CD4-positive, alpha-beta memory T cell (primary cell): ENCODE measurements at places on chromosomes 3 and 15. TPM values are rescaled to one million over a fixed set of nuclear protein-coding genes. Genes with fewer than 3 reads are reported as not detected.

The RTP3 gene
- polyA plus RNA-seq = not detected

The NIT2 gene
- 36.0 TPM for polyA plus RNA-seq

The CRELD1 gene
- polyA plus RNA-seq = 28.2 TPM

The ERC2 gene
- polyA plus RNA-seq = not detected

DNA sequence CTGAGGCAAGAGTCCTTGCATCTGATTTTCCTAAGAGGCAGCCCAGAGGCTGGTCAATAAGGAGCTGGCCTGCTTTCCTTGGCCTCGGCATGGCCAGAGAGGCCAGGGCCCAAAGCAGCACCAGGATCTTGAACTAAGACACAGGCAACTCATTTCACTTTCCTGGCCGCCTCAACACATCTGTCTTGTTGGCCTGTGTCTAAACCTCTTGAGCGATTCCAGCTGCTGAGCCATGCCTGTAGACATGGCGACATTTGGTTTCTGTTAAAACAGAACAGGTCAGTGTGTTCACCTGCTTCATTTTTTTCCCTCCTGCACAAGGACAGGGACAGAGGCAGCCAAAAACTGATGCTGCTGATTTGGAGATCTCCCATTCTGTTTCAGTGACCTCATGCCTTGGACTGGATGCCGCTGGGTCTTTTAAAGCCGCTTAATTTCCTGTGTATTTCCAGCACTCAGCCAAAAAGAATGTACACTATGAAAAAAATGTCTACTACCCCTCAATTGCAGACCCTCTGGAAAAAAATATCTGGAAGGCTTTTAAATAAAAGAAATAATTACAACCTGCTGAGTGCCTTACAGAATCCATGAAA, 266.6 kb upstream of the ICE2 start:
- no peaks in the 10 kb centered on the region for H3K36me3 ChIP-seq
- no peaks in the 10 kb centered on the region for H3K27me3 ChIP-seq
- H3K4me1 ChIP-seq = peaks cover 11% of the 10 kb centered on the region
- no peak overlapping the region for H3K27ac ChIP-seq

DNA sequence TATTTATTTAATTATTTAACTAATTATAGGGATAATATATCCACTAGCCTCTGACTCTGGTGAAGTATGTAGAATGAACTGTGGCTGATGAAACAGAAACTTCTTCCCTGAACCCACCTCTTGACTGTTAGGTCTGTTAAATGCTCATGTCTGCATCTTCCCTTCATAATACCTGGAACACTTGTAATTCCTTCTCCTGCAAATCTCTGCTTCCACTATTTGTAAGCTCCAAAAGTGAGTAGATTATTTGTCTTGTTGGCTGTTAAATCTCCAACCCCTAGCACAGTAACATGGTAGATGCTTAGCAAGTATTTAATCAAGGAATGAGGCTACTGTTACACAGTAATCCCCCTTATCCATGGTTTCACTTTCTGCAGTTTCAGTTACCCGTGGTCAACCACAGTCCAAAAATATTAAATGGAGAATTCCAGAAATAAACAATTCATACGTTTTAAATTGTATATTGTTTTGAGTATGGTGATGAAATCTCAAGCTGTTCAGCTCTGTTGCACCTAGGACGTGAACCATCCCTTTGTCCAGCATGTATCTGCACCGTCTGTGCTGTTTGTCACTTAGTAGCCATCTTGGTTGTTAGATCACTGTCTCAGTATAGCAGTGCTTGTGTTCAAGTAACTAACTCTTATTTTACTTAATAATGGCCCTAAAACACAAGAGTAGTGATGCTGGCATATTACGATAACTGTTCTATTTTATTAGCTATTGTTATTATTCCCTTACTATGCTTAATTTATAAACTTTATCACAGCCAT, 5.7 kb downstream of the TTBK2 start:
- H3K27me3 ChIP-seq = no peaks in the 10 kb centered on the region
- no peak overlapping the region for H3K27ac ChIP-seq
- H3K4me3 ChIP-seq = no peak overlapping the region
- H3K36me3 ChIP-seq = no peaks in the 10 kb centered on the region
- H3K4me1 ChIP-seq = peaks cover 30% of the 10 kb centered on the region
- DNase-seq = no peak

- no peak for DNase-seq
- no peaks in the 10 kb centered on the region for H3K4me1 ChIP-seq
- H3K36me3 ChIP-seq = no peaks in the 10 kb centered on the region
- H3K4me3 ChIP-seq = no peak overlapping the region
Measured at GRCh38 chr15:59340325-59340724, 32.3 kb downstream of the MYO1E start.

- H3K27ac ChIP-seq = no peak overlapping the region
- no peaks in the 10 kb centered on the region for H3K36me3 ChIP-seq
- H3K27me3 ChIP-seq = no peaks in the 10 kb centered on the region
- no peak for DNase-seq
- H3K4me3 ChIP-seq = no peak overlapping the region
- no peaks in the 10 kb centered on the region for H3K4me1 ChIP-seq
Measured at GRCh38 chr3:146124126-146124801, 36.7 kb downstream of the PLOD2 start.

DNA sequence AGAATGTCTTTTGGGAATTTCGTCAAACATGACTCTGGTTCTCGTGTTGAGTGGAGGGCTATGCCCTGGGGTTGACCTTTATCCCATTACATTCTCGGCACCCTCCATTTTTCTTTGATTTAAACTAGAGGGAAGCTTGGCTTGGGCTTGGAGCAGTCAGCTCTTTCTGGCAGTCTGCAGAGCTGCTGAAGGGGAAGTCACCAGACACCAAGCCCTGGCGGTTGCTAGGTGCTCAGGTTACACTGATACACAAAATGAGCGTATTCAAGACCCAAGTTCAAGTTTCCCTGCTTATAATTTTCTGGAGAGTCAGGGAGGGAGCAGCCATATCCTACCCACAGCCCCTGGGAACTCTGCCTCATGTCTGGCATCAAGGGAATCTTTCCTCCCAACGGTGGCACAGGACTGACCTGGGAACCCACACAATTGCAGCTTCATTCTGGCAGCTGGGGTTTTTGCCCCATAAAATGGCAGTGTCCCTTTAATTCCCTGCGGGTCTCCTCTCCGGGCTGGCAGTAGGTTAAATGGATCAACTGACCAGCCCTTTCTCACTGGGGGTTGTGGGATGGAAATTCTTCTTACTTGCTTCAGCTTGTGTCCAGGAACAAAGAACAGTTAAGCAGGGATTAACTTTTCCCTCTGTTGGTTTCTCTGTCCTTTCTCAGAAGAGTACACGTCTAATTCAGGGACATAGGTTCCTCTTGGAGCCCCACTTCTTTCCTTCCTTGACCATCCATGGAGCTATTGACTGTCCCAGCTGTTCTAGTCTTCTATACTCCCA, 110.0 kb upstream of the DLG1 start:
- H3K4me1 ChIP-seq = no peaks in the 10 kb centered on the region
- no peak overlapping the region for H3K27ac ChIP-seq
- no peak for DNase-seq
- H3K27me3 ChIP-seq = no peaks in the 10 kb centered on the region
- no peaks in the 10 kb centered on the region for H3K36me3 ChIP-seq

DNA sequence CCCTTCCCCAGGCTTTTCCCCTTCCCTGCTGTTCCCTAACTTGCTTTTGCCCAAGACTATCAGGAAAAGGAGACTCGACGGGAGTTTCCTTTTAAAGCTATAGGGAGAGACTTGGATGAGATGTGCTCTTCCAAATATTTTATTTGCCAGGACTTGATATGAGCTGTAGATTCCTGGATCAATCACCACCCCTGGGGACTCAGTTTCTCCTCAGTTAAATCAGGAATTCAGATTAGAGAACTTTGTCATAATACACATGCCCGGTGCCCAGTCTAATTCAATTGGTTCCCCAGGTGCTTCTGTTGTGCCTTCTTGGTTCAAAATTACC, 46.6 kb downstream of the SMAD6 start:
- no peaks in the 10 kb centered on the region for H3K27me3 ChIP-seq
- no peaks in the 10 kb centered on the region for H3K36me3 ChIP-seq
- DNase-seq = no peak
- peaks cover 3% of the 10 kb centered on the region for H3K4me1 ChIP-seq

GRCh38 chr15:101042320-101042719, 123.2 kb downstream of the LRRK1 start:
- H3K4me3 ChIP-seq = no peak overlapping the region
- no peaks in the 10 kb centered on the region for H3K4me1 ChIP-seq
- no peak for DNase-seq
- H3K27ac ChIP-seq = no peak overlapping the region
- H3K27me3 ChIP-seq = no peaks in the 10 kb centered on the region

GRCh38 chr3:125011941-125012340, 43.9 kb downstream of the HEG1 start:
- no peak overlapping the region for H3K27ac ChIP-seq
- no peaks in the 10 kb centered on the region for H3K27me3 ChIP-seq
- H3K36me3 ChIP-seq = peaks cover 45% of the 10 kb centered on the region
- no peaks in the 10 kb centered on the region for H3K4me1 ChIP-seq
- no peak overlapping the region for H3K4me3 ChIP-seq

DNA sequence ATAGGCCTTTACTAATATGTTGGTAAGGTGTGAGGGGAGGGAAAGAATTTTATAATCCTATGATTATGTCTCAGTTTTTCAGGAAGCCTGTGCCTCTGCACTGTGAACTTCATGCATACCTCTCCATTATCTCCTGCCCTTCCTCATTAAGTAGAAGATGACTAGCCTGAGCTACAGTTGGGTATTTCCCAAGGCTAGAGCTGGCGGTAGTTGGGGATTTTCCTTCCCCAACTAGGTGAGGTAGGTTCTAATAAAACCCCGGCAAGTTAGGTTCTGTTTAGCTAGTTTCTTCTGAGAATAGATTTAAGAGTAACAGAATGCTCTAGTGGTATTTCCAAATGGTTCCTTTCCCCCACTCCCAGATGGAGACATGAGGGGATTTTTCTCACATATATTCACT, 414.5 kb downstream of the GRM7 start:
- no peak for DNase-seq
- H3K36me3 ChIP-seq = no peaks in the 10 kb centered on the region
- H3K4me3 ChIP-seq = no peak overlapping the region
- H3K27me3 ChIP-seq = no peaks in the 10 kb centered on the region

GRCh38 chr3:194661946-194662345, 10.0 kb downstream of the LSG1 start:
- peaks cover 10% of the 10 kb centered on the region for H3K4me1 ChIP-seq
- no peaks in the 10 kb centered on the region for H3K27me3 ChIP-seq
- no peak overlapping the region for H3K4me3 ChIP-seq
- DNase-seq = no peak
- no peak overlapping the region for H3K27ac ChIP-seq

- no peaks in the 10 kb centered on the region for H3K36me3 ChIP-seq
- no peaks in the 10 kb centered on the region for H3K27me3 ChIP-seq
- no peak overlapping the region for H3K27ac ChIP-seq
- DNase-seq = no peak
Measured at GRCh38 chr3:104878395-104878794, 488.3 kb upstream of the ALCAM start.
